Stimulated activated CD4-positive, alpha-beta T cell treated with anti-CD3 and anti-CD28 coated beads, TNF-alpha, amount 100 ng/mL, for 4 hours (primary cell): ENCODE measurements at places on chromosomes 5 and 9.

GRCh38 chr9:124789531-124789930, 12.6 kb downstream of the OLFML2A start:
- no peak for DNase-seq

DNA sequence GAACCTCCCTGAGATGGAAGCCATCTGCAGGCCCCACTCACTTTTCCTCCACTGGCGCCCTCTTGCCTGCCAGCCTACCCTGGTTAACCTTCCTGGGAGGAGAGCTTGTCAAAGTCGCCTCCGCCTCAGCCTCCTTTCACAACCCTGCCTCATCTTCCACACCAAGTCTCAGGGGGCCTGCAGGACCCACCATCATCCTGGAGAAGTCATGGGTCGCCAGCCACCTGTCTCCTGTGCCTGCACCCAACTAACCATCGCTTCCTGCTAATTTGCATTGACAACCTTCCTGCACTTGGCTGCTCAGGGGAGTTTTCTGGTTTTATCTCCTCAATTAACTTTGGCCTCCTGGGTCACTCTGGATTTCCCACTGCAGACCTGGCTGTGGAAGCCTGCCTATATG, 52.8 kb upstream of the GRHPR start:
- DNase-seq: no peak

- no peak for DNase-seq
These were observed 443.3 kb downstream of the DNAH5 start for GRCh38 chr5:13501176-13501575.

GRCh38 chr5:26518065-26518464, 520.3 kb downstream of the CDH9 start:
- DNase-seq: no peak

- DNase-seq: no peak
These were observed 196.6 kb downstream of the PAPPA start for GRCh38 chr9:116350213-116350612.

DNA sequence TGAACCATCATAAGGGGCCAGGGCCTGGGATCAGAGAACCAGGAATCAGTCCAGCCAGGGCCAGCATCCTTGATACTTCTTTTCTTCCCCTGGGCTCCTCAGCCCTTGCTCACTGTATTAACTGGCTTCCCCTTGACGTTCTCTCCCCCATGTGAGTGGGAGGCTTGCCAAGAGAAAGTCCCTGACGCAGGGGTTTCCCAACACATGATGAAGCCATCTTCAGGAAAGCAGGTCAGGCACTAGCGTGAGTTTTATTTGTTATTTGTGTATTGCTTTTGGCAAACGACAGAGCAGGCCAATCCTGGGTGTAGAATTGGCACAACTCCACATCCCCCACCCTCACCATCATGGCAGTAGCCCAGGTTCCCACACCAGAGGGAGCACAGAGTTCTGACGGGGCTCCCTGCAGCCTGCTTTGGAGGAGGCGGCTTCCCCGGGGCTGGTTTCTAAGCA, 165.5 kb upstream of the NFIL3 start:
- DNase-seq: no peak

GRCh38 chr9:116317503-116317902, 163.9 kb downstream of the PAPPA start:
- DNase-seq: no peak

- DNase-seq: no peak
These were observed 25.7 kb upstream of the KLF9 start for GRCh38 chr9:70439991-70440706.

- no peak for DNase-seq
These were observed 477.4 kb upstream of the ADAMTS16 start for GRCh38 chr5:4662756-4663155.

DNA sequence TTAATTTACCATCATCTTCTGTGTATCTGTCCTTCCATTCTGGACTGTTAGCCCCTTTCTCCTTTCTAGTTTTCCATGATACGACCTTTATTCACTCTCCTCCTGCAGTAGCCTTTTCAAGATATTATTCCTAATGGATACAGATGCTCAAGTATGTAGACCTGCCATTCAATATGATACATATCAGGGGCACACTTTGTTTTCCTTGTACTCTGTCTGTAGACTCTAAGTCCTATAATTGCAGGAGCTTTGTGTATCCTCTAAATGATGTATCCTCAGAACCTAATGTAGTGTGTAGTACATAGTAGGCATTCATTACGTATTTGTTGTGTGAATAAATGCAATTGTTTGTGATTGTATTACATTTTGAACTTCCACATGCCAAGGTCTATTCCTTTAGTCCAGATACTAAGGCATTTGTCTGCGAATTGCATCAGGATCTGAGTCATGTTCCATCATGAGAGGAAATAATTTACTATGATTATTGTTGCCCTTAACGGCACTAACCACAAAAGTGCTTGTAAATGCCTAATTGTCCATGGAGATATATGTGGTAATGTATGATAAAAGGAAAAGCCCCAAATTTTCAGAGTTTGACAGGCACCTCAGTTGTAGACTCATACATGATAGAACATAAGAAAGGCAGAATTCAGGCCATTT, 57.1 kb upstream of the IZUMO3 start:
- DNase-seq: no peak

- DNase-seq: no peak
These were observed 200.6 kb upstream of the IRX1 start for GRCh38 chr5:3394891-3395599.

DNA sequence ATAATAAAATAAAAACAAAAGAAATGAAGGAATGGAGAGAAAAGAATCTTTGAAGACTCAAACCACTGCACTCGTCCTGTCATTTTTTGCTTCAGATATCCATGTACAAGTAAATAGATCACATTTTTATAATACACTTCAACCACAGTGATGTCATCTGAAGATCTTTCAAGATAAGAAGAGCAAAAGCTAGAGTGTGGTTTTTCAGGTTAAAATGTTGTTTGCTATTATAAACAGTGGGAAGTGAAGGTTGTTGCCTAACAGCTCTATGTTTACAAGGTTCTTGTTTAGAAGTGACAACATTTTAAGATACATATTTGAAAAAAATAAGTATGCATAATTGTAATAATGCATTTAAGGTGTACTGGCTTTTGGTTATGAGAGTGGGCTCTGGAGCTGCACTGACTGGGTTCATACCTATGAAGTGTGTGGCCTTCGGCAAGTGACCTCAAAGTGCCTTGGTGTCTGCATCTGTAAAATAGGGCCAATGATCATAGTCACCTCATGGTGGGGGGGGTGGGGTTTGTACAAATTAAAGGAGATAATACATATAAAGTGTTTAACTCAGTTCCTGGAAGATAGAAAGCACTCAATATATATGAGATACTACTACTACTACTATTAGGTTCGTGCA, 45.5 kb upstream of the IL7R start:
- DNase-seq: no peak

GRCh38 chr5:153903321-153903720, 135.4 kb downstream of the FAM114A2 start:
- no peak for DNase-seq

DNA sequence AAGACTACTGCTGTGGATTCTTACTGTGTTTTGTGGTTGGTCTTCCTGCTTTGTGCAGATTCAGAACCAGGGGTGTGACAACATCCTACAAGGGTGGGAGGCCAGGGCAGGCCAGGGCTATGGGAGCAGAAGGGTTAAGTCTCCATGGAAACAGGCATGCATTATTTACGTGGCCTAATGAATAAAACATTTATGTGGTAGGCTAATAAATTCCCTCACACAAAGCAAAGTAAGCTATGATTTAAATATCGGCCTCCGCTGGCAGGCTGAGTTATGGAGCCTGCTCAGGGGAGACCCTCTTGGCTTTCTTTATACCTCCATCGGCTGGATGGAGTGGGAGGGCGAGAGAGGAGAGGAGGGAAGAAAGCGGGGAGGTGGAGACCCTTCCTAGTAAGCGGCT, 230.3 kb upstream of the MVB12B start:
- DNase-seq: no peak

GRCh38 chr5:148333262-148333849, 2.0 kb upstream of the SPINK9 start:
- no peak for DNase-seq
